ENCODE measurements at places on chromosomes 12 and 14. TPM values are rescaled to one million over a fixed set of nuclear protein-coding genes. Genes with fewer than 3 reads are reported as not detected.

The LPAR5 gene
- 11.4 TPM for total RNA-seq

GRCh38 chr12:5488626-5488955 lies 56.7 kb downstream of the NTF3 start:
- no peak for DNase-seq

DNA sequence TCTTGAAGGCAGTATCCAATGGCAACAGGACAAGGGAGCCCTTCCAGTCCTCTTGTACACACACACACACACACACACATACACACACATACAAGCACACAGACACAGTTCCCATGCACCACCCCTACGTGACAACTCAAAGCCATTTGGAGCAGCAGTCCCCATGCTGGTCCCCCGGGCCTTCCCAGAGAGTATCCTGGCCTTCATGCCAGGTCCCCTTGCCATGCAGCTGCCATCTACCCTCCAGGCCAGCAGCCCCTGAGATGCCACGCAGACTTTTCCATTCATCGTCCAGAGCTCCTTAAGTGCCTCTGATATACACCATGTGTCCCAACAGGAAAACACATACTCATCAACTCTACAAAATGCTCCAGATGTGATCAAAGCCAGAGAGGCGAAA lies 159.5 kb downstream of the ANO2 start:
- no peak for DNase-seq

- DNase-seq = no peak
Measured at GRCh38 chr12:90013409-90013808, 304.8 kb upstream of the ATP2B1 start.

- DNase-seq = no peak
Measured at GRCh38 chr14:51726166-51726899, 74.6 kb downstream of the FRMD6 start.

DNA sequence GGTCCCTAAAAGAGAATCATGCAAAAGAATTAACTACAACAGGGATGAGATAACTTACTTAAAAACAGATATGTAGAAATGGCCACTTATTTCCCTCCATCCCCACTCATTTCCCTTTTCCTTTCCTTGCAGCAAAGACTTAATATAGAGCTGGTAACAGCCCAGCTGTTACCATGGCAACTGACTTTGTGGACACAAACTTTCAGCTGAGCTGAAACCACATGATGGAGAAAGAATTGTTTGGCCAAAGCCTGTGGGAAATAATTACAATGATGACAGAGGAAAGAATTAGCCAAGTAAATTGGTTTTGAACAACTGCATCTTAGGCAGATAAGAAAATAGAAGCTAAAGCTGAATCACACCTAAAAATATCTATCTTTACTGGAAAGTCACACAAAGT lies 364.9 kb downstream of the GALC start:
- peak; percentile 52 for DNase-seq

The CLEC7A gene
- total RNA-seq = 4.0 TPM

DNA sequence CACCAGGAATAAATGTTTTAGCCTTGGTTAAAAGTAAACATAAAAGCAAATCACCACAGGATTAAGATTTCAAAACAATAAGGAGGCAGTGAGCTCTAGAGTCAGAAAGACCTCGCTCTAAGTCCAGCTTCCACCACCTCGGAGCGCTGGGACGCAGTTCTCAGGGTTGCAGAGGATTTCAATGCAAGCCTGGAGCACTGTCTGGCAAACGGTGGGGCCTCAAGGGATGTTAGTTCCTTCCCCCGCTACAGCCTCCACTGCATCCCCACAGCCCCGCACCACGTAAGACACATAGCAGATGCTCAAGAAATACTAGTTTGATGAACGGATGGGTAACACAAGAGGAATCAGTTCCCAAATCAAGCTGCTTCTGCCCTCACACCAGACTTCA lies 39.3 kb upstream of the TMCC3 start:
- DNase-seq = no peak

- no peak for DNase-seq
Measured at GRCh38 chr12:10182354-10183049, 3.7 kb downstream of the TMEM52B start.

The TRIM9 gene
- 5.7 TPM for total RNA-seq

DNA sequence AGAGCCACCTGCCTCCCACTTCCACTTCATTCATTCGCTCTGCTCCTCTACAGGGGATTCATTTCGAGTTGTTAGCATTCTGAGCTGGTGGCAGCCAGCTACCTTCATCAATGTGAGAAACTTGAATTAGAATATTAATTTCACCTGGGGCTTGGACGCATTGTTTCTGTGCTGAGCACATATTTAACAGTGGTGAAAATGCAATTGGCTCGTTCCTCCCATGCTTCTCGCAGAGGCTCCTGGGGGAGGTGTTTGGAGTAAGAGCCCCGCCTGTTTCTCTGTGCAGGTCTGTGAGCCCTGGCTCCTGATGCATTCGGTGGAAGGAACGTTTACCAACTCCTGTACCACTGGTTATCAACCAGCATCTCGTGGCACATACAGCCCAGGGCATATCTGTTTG lies 141.5 kb downstream of the AACS start:
- no peak for DNase-seq

DNA sequence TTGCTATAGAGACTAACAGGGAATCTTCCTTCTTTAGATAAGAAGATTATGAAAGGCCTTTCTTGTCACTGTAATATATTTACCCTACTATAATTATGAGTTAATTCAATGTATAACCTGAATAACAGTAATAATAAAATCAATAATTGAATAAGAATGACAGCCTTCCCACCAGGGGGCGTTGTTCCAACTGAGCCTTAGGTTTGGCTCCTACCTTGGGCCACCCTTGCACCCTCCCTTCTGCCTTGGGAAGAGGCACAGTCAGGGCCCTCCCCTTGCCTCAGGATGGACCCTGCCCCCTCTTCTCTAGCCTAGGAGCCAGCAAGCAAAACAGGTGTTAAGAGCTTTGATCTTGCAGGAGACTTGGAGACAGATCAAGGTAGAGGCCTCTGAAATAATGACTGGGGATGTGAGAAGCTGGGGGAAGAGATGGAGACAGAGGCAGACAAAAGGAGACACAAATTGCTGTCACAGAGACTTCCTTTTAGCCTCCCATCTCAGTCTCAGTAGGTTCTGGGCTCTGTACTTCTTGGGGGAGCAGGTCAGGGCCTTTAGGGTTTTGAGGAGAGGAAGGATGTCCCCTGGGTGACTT lies 40.1 kb upstream of the CISTR start:
- DNase-seq = no peak

GRCh38 chr14:41548666-41549065 lies 58.0 kb upstream of the LRFN5 start:
- DNase-seq = no peak

DNA sequence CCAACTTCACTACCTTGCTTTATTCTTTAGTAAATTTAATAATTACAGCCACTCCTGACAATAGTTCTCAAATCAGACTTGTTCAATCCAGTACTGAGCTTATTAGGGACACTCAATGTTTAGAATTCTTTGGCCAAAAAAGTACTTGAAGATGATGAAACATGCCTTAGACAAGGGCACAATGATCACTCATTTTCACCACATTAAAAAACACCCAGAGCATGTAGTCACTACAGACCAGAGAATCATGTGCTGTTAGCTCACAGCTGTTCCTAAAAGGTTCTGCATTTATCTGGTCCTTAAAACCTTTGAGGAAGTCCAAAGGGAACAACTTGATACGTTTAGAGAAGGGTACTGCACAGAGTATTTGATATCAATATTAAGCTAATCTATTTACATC lies 98.7 kb downstream of the INSM2 start:
- DNase-seq = no peak

GRCh38 chr14:28820677-28821076 lies 54.1 kb downstream of the FOXG1 start:
- no peak for DNase-seq

DNA sequence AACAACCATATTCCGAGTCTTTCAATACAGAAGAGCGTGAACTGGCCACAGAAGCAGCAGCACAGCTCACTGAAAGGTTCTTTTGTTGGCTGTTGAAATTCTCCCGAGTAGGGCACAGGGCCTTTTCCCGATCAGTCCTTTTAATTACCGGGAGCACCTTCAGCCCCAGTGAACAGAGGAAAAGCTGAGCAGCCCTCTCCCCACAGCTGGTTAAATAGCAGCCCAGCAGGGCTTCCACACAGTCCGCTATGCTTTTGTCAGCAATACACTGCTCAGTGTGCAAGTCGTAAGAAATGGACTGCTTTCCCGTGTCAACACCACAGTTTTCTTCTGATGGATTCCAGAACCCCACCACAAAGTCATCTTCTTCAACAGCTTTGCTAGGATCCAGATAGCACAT lies 61.3 kb downstream of the DICER1 start:
- DNase-seq = no peak

The SLC25A47 gene
- total RNA-seq = 2.5 TPM

GRCh38 chr14:24348186-24348585 lies 8.4 kb upstream of the RIPK3 start:
- DNase-seq = no peak

DNA sequence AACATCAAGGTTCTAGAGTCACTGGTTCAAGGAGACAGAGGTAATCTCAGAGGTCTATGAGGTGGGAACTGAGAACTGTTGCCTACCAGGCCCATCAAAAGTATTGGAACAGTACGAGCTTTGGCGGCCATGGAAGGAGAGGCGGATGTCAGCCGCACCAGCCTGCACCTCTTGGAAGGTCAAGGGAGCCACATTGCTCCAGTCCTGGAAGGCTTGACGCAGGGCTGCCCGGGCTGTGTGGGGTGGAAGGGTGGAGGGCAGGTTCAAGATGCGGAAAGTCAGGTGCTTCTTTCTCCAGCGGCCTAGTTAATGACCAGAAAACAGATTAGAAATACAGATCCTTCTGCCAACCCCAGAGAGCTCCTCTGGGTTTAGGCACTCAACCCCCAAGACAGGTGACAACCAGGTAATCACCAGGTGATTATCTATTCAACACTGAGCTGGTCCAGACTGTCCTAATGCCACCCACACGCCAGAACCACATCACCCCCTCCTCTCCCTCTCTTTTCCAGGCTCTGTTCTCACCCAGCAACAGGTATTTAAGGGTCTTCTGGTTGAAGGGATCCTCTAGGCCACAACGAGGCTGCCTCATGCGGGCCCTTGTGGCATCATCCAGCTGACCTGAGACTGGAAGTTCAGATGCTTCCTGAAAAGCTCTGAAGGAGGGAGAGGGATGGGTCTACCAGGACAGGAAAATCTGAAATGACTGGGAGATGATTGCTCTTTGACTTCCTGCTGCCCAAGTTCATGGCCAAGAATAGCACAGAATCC lies 2.0 kb downstream of the MMP19 start:
- no peak for DNase-seq

DNA sequence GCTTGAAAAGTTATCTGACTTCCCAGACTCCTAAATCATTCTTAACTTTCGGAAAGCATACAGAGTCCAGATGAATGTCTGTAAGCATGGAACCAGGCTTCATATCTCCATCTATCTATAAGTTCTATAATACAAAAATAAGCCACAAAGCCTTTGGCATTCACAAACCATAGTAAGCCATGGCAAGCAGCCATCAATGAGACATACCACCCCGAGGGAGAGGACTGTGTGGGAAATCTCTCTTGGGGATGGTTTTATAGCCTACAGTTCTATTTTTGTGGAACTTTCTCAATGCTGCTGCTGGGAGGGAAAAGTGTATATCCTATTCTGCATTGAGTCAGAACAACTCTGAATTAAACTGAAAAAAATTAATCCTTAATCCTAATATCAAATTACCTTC lies 20.4 kb downstream of the EGLN3 start:
- no peak for DNase-seq

The SSPN gene
- 52.0 TPM for total RNA-seq

All from tibial nerve (tissue), 4 donors.